ENCODE measurements at places on chromosomes 11 and 22. TPM values are rescaled to one million over a fixed set of nuclear protein-coding genes. Genes with fewer than 3 reads are reported as not detected.

Gene DAGLA
- total RNA-seq: 5.7 TPM

Gene PNPLA5
- total RNA-seq: not detected

Gene FZD4
- 6.3 TPM for total RNA-seq

Gene OR52N1
- total RNA-seq: not detected
